ENCODE measurements at places on chromosomes 13 and 19.
A peak's percentile ranks its signal among the peaks of the same experiment; 100 is the strongest.

DNA sequence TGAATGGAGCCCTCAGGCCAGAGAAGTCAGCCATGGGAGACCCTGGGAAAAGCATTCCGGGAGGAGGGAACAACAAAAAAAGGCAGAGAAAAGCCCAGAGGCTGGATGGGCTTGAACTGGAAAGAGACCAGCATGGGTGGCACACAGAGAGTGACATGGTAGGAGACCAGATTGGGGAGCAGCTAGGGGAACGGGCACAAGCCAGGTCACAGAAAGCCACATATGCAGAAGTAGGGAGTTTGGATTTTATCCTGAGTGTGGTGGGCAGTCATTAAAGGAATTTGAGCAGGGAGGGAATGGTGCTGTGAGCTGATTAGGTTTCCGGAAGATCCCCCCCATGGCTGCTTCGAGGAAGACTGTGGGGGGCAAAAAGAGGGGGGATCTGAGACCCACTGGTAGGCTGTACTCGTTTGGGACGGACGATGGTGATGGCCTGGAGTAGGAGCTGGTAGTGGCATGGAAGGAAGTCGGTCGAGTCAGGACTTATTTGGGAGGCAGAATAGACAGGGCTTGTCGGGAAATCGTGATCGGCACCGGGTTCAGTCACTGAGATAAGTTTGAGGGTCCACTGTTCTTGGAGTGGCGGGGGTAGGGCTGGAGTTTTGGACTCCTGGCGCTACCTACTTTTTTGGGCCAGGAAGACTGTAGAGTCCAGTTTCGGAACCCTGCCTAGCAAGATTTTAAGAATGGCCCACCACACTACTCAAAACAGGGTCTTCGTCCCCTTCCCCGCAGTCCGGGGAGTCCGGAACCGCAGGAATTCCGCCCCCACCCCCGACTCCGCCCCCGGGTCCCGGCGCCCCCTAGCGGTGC, 949 bp downstream of the SERTAD1 start:
- DNase-seq = no peak

GRCh38 chr13:46717856-46718255, 79.1 kb downstream of the ESD start:
- DNase-seq = no peak

- peak; percentile 23 for DNase-seq
Observed at GRCh38 chr19:343941-344624, 513 bp downstream of the MIER2 start.

DNA sequence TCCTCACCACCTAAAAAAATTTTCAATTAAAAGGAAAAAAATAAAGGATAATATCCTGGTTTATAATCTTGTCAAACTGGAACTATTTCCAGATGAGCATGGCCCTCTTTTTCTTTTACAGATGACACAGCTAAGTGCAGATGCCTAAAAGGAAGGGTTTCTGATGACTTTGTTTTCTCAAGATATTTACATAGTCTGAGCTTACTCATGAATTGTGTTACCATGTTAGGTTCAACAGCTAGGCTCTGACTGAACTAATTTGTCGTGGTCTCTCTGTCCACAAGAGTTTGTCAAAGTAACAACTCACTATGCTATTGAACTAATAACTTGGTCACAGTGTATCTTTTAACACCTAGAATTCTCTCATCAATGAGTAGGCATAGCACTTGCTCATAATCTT, 780.8 kb downstream of the GPC5 start:
- DNase-seq = no peak

DNA sequence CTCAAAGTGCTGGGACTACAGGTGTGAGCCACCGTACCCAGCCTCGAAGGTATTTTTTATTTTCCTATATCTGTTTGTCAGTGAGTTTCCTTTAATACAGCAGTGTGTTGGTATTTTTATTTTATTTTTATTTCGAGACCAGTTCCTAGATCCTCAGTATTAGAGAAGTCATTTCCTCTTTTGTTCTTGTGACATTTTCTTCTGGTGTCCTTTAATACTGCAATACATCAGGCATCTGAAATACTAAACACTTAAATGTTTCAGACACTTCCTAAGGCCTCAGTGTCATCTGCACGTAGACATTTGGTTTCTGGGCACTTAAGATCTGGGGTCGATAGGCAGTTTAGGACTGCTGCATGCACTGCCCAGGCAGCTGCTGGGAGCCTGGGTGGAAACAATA, 22.5 kb downstream of the GATAD2A start:
- DNase-seq = no peak

- DNase-seq = no peak
Observed at GRCh38 chr19:14632286-14632685, 42.4 kb downstream of the ADGRE3 start.

DNA sequence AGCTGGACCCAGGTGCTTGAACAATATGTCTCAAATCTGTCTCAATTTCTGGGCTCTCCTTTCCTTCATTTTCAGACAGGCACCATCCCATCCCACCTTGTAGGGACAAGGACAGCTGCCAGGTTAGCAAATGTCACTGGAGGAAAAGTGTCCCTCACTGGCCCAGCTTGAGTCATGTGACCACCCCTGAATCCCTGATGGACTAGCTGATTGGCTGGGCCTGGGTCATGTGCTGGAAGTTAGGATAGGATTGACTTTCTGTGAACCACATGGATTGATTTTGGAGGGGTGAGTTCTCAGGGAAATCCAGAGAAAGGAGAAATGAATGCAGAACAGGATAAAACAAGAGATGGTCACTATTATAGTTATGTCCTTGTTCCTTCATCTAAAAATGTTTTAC, 28.2 kb upstream of the FXYD3 start:
- no peak for DNase-seq

Data from activated CD4-positive, CD25-positive, alpha-beta regulatory T cell (primary cell).